ENCODE measurements at places on chromosomes 7 and 10.

DNA sequence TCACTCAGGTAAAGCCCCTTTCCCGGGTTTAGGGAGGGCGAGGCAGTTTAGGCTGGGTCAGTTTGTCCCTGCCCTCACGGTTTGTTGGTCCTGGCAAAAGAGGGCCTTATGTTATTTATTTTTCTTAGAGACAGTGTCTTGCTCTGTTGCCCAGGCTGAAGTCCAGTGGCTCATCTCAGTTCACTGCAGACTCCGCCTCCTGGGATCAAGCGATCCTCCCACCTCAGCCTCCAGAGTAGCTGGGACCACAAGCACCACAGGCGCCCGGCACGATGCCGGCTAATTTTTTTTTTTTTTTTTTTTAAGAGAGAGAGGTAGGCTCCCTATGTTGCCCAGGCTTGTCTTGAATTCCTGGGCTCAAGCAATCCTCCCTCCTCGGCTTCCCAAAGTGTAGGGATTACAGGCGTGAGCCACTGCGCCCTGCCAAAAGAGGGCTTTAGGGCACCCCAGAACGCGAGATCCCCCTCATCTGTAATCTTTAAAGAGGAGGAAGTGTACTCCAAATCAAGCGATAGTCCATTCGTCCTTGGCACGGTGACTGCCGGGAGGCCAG lies 626 bp upstream of the BMS1 start:
- no peak for DNase-seq

DNA sequence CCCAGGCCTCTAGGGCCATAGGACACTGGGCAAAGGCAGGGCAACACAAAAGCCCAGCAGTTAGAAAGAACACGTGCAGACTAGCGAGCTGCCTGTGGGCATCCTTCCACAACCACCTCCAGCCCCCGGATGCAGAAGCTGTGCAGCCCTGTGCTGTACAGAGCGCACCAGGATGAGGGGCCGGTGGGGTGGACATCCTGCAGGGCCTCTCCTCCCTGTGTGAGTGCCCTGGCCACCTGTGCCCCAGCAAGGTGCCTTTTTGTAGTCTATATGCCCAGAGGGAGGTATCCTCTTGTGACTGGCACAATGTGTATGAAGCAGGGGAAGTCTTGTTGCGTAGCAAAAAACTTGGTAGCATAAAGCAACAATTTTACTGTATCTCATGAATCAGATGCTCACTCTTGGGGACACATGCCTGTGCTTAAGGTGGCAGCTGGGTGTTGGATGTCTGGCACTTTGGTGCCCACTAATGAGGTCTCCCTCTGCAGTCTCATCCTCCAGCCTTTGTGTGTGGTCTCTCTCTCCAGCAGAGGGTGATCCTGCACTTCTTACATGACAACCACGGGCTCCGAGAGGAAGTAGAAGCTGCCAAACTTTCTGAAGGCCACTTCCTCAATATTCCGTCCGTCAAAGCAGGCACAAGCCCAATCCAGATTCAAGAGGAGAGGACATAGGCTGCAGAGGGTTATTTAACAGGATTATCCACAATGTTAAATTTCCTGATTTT lies 8.7 kb downstream of the NCAPG2 start:
- no peak for DNase-seq

DNA sequence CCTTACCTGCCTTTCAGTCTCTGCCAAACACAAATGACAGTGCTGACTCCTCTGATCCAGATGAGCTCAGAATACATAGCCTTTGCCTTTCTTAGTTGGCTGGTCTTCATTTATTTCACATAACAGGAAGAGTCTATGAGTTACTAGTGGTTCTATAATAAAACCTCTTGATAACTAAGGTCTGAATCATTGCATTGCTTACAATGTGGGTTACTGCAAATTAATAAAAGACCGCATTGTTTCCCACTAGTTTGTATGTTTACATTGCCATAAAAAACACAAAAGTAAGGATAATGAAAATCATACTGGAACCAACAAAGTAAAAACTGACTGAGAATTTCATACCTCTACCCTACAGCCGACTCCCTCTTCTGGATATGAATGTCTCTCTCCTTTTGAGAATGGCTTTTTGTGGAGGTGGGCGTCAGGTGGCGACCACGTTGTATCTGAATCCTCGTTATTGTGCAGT lies 62.0 kb upstream of the AKR1E2 start:
- no peak for DNase-seq

- DNase-seq: no peak
Observed at GRCh38 chr7:140479739-140480084, 407 bp upstream of the MKRN1 start.

- no peak for DNase-seq
Observed at GRCh38 chr10:27540672-27541071, 36.6 kb downstream of the RAB18 start.

DNA sequence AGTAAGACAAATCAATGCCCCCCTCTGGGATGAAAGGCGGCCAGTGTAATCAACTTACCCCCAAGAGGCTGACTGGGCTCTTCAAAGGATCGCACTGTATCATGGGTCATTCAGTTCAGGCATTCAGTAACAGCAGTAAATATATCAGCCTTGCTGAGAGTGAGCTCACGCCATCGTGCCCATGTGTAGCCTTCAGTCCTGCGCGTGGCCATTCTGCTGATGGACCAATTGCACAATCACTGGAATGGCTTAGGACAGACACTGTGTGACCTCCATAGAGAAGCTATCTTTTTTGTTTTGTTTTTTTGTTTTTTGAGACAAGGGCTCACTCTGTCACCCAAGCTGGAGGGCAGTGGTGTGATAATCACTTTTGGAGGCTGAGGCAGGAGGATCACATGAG lies 9.1 kb upstream of the PRKRIP1 start:
- DNase-seq: no peak

GRCh38 chr7:135994466-135995205 lies 17.5 kb upstream of the MTPN start:
- no peak for DNase-seq

- no peak for DNase-seq
Observed at GRCh38 chr10:113313722-113314121, 239.1 kb upstream of the HABP2 start.

- no peak for DNase-seq
Observed at GRCh38 chr10:127972751-127973357, 66.0 kb downstream of the PTPRE start.

- no peak for DNase-seq
Observed at GRCh38 chr7:86929293-86930109, 130.0 kb downstream of the ELAPOR2 start.

DNA sequence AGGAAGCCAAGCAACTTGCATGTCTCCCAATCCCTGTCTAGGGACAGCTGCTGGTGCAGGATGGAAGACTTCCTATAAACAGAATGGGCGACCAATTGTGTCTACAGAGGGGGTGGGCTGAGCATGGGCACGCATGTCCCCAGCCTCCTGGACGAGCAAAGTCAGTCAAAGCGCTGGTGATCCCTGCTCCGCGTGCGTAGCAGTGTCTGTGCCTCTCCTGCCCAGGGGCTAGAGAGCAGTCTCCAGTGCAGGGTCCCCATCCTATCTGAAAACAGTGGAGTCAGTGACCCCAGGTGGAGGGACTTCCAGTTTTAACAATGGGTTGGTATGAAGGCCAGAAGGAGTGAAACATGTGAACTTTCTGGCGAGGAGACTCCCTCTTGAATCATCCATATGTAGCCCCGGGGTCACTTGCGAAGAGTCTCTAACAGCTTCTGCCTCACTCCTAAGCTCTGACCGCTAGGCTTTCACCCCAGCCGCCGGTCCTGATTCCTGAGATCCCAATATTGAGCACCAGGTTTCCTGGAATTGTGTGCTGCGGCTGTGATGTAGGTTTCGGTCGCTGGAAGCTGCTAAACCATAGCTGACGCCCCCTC lies 714 bp upstream of the CASP2 start:
- no peak for DNase-seq

Data from stimulated activated CD4-positive, alpha-beta T cell treated with anti-CD3 and anti-CD28 coated beads, Interleukin-15, amount 100 ng/mL, for 1 hour (primary cell).